Tongue (tissue), 3 donors: ENCODE measurements at places on chromosomes 2 and 18.
A peak's percentile ranks its signal among the peaks of the same experiment; 100 is the strongest.

- no peak for DNase-seq
Observed at GRCh38 chr18:10552226-10552625, 26.4 kb downstream of the NAPG start.

DNA sequence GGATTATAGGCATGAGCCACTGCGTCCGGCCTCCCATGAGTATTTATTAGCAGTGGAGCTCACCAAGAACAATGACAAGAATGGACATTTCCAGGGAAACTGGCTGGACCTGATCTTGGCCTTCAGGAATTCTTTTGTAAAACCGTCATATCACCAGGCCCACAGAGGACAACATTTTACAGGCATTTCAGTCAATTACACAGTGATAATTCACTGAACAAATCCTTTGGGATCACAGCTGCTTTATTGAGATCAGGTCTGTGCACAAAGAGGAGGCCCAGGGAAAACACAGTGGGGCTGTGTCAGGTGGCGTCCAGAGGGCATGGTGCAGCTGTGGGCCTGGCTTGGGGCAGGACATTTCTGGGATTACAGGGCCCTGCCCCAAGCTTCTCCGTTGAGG is 30.1 kb upstream of the GTF2A1L start:
- DNase-seq: peak; percentile 55

DNA sequence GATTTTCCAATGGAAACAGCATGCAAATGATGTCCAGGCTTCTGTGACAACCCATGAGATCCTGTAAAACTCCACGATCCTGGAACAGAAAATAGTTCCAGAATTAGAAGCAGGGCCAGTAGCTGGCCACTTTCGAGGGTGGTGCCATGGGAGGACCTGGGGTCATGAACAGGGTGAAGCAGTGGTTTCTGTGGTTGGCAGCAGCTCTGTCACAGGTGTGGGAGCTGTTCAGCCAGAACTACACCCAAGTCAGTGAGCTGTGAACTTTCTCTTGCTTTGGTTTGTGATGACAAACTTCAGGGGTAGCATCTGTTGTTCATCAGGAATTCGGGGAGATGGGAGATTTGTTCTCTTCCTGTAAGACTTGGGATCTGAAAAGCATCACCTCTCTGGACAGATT is 314.4 kb upstream of the NT5C1B start:
- peak; percentile 44 for DNase-seq

- peak; percentile 25 for DNase-seq
Observed at GRCh38 chr2:133791191-133791590, 222.9 kb upstream of the NCKAP5 start.

DNA sequence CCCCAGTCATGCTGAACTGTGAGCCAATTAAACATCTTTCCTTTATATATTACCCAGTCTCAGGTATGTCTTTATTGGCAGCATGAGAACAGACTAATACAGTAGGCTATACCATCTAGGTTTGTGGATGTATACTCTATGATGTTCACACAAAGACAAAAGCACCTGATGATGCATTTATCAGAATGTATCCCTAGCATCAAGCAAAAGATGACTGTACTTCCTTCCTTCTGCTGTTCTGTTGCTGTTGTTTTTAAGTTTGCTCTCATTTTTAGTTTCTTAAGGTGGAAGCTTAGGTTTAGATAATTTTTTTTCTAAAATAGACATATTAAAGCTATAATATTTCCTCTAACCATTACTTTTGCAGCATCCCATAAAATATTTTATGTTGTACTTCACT is 12.4 kb downstream of the ZSCAN30 start:
- no peak for DNase-seq
